Liver (tissue), 10 donors: ENCODE measurements at places on chromosomes 7 and 10.
A peak's percentile ranks its signal among the peaks of the same experiment; 100 is the strongest.

DNA sequence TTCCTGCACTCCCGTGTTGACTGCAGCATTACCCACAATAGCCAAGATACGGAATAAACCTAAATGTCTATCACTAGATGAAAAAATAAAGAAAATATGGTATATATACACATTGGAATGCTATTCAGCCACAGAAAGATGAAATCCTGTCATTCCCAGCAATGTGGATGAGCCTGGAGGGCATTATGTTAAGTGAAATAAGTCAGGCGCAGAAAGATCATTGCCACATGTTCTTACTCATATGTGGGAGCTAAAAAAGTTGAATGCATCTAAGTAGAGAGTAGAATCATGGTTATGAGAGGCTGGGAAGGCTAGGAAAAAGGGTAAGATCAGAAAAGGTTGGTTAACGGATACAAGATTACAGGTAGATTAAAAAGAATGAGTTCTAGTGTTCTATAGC, 219.1 kb upstream of the MKI67 start:
- H3K27ac ChIP-seq: no peak overlapping the region
- no peak for DNase-seq
- no peaks in the 10 kb centered on the region for H3K4me1 ChIP-seq
- no peak overlapping the region for H3K4me3 ChIP-seq

GRCh38 chr10:86376403-86376802, 9.8 kb upstream of the GRID1 start:
- H3K27me3 ChIP-seq: no peaks in the 10 kb centered on the region
- no peak for DNase-seq
- no peak overlapping the region for H3K27ac ChIP-seq
- no peaks in the 10 kb centered on the region for H3K4me1 ChIP-seq
- H3K4me3 ChIP-seq: no peak overlapping the region

- no peaks in the 10 kb centered on the region for H3K36me3 ChIP-seq
- no peak overlapping the region for H3K27ac ChIP-seq
- no peaks in the 10 kb centered on the region for H3K4me1 ChIP-seq
- no peaks in the 10 kb centered on the region for H3K27me3 ChIP-seq
These were observed 130.1 kb downstream of the ELMO1 start for GRCh38 chr7:37318541-37318940.

DNA sequence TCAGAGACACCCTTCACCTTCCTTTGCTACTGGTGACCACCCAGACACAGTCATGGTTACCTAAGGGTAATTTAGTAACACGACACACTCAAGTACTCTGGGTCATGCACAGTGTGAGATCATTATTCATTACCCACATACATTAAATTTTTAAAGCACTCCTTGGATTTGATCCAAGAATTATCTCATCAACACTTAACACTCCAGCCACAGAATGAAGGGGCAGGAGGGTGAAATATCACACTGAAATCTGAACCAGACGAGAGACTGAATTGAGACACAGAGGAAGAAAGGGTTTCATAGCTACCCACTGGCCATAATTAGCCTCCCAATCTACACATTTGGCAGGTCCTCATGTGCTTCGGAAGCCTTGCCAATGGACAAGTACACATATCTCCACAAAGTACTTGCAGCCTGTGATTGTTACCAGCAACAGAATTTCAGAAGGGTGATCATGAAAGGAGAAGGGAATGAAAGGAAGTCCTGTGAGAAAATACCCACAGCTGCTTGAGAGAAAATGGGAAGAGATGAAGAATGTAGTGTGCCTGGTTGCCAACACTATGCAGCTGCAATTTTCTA, 189.3 kb downstream of the POLR1F start:
- H3K36me3 ChIP-seq: no peaks in the 10 kb centered on the region
- no peak overlapping the region for H3K4me3 ChIP-seq
- no peak for DNase-seq
- H3K27me3 ChIP-seq: no peaks in the 10 kb centered on the region
- no peak overlapping the region for H3K27ac ChIP-seq
- no peaks in the 10 kb centered on the region for H3K4me1 ChIP-seq

- H3K4me3 ChIP-seq: no peak overlapping the region
- no peaks in the 10 kb centered on the region for H3K36me3 ChIP-seq
- H3K27me3 ChIP-seq: no peaks in the 10 kb centered on the region
- no peak overlapping the region for H3K27ac ChIP-seq
- H3K4me1 ChIP-seq: no peaks in the 10 kb centered on the region
These were observed 16.9 kb upstream of the LAMB4 start for GRCh38 chr7:108147031-108147563.

DNA sequence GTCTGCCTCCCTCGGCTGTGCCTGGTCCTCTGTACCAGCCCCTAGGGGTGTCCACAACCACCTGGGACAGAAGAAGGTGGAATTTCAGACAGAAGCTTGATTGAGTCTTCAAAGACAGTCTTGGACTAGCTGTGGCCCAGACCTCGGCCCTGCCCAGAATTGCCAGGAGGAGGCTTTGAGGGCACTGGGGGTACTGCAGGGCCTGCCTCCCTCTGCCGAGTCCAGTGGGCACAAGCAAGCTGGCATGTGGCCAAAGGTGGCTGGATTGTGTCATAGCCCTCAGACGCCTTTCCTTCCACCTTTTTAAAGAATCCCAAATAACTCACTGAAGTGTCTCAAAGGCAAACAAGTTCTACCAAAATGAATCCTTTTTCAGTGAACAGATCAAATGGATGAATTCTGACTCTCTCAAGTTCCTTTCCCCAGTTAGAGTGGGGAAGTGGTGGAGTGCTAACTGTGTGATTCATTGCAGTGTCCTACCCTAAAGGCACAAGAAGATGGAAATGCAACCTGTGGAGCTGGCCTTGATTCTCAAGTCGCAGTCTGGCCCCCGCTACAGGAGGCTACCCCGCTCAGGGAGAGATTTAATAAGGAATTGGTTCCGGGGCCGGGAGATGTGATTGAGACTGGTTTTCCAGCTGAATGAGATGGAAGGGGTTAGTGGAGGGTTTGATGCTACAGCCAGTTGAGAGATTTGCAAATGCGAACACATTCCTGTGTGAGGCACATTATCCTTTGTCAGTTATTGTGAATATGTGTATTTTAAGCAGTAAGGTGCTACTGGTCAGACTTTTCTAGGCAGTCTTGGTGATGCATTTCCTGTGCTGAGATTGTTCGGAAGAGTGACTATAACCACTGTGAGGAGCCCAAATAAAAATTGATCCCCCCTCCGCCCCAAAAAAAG, 28.8 kb upstream of the SLC26A4 start:
- no peaks in the 10 kb centered on the region for H3K4me1 ChIP-seq
- H3K27me3 ChIP-seq: no peaks in the 10 kb centered on the region

- H3K27ac ChIP-seq: no peak overlapping the region
- DNase-seq: no peak
- no peak overlapping the region for H3K4me3 ChIP-seq
- no peaks in the 10 kb centered on the region for H3K27me3 ChIP-seq
These were observed 13.0 kb downstream of the MCMBP start for GRCh38 chr10:119859420-119860258.

DNA sequence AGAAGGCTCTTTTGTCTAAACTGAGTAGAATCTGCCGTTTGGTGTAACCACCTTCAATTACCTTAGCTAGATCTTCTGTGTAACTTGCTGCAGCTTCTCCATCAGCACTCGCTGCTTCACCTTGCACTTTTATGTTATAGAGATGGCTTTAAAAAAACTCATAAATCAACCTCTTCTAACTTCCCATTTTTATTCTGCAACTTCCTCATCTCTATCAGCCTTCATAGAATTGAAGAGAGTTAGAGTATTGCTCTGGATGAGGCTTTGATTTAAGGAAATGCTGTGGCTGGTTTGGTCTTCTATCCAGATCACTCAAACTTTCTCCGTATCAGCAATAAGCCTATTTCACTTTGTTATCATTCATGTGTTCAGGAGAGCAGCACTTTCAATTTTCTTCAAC, 1131.9 kb upstream of the CELF2 start:
- no peak overlapping the region for H3K27ac ChIP-seq
- H3K4me1 ChIP-seq: no peaks in the 10 kb centered on the region
- no peak for DNase-seq

- H3K27me3 ChIP-seq: no peaks in the 10 kb centered on the region
- H3K27ac ChIP-seq: no peak overlapping the region
- H3K36me3 ChIP-seq: no peaks in the 10 kb centered on the region
- H3K4me1 ChIP-seq: peaks cover 23% of the 10 kb centered on the region
These were observed 2.2 kb upstream of the CAMK2G start for GRCh38 chr10:73876566-73876965.

GRCh38 chr7:33971106-33971505, 65.8 kb downstream of the BMPER start:
- H3K4me3 ChIP-seq: no peak overlapping the region
- H3K4me1 ChIP-seq: no peaks in the 10 kb centered on the region
- no peak for DNase-seq

DNA sequence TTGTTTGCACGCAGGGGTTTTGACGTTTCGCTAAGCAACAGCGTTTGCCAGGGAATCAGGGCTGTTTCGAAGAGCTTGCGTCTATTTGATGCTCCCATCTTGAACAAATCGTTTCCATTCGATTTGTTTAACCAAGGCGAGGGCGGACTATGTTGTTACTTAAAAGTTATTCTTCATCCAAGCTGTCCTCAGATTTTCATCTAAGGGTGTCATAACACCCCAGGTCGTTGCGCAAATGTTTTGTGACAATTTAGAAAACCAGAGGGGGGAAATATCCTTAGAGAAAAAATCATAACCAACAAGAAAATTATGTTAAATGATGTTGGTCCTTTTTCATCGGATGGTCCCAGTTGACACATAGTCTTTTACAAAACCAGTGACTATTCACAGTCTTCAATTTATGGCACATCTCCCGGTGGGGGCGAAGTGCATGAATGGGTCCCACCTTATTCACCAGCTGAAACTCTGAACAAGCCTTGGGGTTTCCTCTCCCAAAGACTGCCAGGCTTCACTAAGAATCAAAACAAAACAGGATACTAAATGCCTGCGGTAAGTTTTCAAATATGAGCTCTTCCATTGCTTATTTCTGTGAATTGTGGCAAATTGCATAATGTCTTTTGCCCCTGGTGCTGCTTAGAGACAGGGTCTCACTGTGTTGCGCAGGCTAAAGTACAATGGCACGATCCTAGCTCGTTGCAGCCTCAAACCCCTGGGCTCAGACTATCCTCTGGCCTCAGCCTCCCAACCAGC, 109.9 kb downstream of the REEP3 start:
- H3K27me3 ChIP-seq: no peaks in the 10 kb centered on the region
- H3K27ac ChIP-seq: peak overlapping the region; percentile 80
- peaks cover 47% of the 10 kb centered on the region for H3K4me1 ChIP-seq
- no peaks in the 10 kb centered on the region for H3K36me3 ChIP-seq
- peak overlapping the region; percentile 45 for H3K4me3 ChIP-seq

DNA sequence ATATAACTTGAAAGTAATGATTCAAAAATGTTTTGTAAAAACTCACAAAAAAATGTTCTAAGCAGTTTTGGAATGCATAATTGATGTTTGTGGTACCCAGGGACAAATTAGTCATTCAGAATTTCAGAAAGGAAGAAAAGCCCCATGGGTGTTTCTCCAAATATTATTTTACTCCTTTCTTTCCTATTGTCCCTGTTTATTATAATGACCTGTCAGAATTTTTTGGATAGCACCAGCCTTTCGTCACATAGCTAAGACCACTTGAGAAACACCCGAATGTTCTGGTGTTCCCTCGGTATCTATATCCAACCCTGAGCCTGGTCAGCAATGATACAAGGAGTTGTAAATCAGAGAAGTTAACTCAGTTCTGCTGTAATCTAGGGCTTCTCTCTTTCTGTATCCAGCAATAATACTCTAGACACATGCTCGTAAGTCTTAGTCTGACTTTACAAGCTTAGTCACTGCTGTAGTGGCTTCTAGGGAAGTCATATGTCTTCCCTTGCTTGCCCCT, 64.8 kb upstream of the MEOX2 start:
- H3K27me3 ChIP-seq: no peaks in the 10 kb centered on the region
- no peak for DNase-seq
- no peaks in the 10 kb centered on the region for H3K36me3 ChIP-seq
- no peak overlapping the region for H3K27ac ChIP-seq
- no peak overlapping the region for H3K4me3 ChIP-seq

- no peak for DNase-seq
- no peaks in the 10 kb centered on the region for H3K36me3 ChIP-seq
- H3K27me3 ChIP-seq: no peaks in the 10 kb centered on the region
- no peak overlapping the region for H3K4me3 ChIP-seq
- H3K27ac ChIP-seq: no peak overlapping the region
These were observed 80.8 kb downstream of the SEC23IP start for GRCh38 chr10:119973281-119973680.

DNA sequence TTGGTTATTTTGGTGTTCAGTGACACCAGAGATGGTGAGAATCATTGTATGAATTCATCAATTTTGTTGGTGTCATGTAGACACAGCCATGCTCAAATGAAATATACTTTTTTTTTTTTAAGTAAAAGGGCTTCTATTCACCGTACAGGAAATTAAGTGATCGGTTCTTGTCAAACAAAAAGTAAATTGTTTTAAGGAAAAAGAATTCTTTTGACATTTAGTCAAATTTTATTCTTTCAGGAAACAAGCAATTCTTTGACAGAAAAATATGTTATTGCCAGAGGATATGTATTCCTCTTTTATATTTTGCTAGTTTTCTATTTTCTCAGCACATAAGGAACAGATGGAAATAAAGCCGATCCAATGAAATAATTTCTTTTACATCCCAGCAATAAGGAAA, 551.9 kb downstream of the MAGI2 start:
- no peaks in the 10 kb centered on the region for H3K36me3 ChIP-seq
- no peak overlapping the region for H3K4me3 ChIP-seq

DNA sequence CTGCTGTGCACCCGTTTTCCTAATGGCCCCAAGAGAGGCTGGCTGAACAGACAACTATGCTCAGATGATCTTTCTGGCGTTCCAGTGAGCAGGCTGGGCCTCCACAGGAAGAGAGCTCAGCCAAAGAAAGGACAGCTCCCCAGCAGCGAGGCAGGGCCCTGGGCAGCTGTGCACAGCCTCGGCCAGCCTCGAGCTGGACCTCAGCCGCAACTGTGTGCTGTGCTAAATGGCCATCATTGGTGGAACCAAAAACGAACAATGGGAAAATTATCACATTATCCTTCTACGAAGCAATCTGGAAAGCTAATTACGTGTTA, 97.5 kb downstream of the CTBP2 start:
- no peak for DNase-seq
- no peak overlapping the region for H3K27ac ChIP-seq
- H3K36me3 ChIP-seq: no peaks in the 10 kb centered on the region

DNA sequence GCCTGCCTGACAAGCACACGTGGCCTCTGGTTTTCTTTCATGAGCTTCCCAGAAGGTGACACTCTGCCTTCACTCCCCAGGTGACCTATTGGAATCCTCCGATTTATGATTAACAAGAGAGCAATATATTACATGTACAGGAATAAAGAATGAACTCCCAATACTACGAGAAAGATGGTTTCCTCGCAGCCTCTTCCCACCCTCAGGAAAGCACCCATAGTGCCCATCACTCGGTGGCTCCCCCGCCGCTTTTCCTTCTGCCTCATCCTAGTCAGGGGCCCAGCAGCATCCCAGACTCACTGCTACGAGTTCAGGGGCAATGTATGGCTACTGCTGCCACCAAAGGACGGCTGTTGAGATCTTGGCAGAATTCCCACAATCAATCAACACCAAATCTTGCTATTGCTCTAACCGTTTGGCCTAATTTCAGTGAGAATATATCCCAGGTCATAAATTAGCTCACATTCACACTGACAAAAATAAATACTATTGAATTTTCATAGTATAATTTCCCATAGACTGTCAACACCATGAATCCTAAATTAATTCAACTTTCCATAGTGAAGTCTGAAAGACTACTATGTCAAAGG, 196.3 kb downstream of the TNS3 start:
- H3K27me3 ChIP-seq: no peaks in the 10 kb centered on the region
- H3K4me3 ChIP-seq: no peak overlapping the region
- H3K36me3 ChIP-seq: peaks cover 41% of the 10 kb centered on the region
- DNase-seq: no peak
- no peak overlapping the region for H3K27ac ChIP-seq

- H3K27ac ChIP-seq: no peak overlapping the region
- H3K4me1 ChIP-seq: no peaks in the 10 kb centered on the region
- H3K4me3 ChIP-seq: no peak overlapping the region
- H3K27me3 ChIP-seq: no peaks in the 10 kb centered on the region
- no peak for DNase-seq
- H3K36me3 ChIP-seq: no peaks in the 10 kb centered on the region
These were observed 446.9 kb downstream of the KIF20B start for GRCh38 chr10:90148116-90148855.
